ENCODE measurements at places on chromosomes 7 and 10.
A peak's percentile ranks its signal among the peaks of the same experiment; 100 is the strongest.

DNA sequence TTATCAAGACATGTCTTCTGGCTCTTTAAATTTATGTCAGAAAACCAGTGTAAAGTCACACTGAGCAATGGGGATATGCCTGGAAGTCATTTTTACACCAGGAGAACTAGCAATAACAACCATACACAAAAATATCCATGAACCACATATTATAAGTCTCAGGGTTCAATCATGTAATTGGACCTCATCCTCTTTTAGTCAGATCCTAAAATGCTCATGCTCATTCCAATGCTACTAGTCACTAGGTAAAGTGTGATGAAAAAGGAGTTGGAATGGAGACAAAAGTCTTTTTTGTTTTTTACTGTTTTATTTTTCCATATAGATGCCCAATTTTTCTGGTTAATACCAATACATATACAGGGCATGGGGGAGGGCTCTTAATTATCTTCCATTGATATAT is 306.1 kb downstream of the DGKB start:
- DNase-seq = no peak

DNA sequence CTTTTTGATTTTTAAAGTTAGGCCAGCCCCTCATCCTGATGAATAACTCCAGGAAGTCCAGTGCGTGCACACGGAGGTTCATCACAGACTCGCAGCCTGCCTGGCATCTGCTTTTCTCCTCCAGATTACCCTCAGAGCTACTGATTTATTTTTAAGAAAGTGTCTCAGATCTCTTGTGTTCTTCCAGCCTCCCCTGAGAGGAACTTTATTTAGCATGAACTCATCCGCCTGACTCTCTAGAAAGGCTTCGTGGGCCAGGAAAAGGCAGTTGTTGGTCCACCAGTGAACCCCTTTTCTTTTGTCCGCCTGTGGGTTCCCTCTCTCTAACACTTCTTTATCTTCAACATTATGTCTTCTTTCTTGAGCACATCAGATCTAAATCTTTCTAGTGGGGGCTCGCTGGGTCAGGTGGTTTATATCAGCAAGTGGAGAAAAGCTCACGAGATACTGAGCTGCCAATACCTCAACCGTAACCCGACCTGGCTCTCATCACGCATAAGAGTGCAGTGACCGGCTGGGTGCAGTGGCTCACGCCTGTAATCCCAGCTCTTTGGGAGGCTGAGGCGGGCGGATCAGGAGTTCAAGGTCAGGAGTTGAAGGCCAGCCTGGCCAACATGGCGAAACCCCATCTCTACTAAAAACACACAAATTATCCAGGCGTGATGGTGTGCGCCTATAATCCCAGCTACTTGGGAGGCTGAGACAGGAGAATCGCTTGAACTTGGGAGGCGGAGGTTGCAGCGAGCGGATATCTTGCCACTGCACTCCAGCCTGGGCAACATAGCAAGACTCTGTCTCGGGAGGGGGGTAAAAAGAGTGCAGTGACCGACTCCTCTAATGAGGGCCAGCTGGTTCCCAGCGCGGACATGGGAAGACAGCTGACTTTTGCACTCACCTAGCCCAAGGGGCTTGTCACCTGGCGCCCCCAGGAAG is 162.3 kb downstream of the CCDC3 start:
- DNase-seq = no peak

DNA sequence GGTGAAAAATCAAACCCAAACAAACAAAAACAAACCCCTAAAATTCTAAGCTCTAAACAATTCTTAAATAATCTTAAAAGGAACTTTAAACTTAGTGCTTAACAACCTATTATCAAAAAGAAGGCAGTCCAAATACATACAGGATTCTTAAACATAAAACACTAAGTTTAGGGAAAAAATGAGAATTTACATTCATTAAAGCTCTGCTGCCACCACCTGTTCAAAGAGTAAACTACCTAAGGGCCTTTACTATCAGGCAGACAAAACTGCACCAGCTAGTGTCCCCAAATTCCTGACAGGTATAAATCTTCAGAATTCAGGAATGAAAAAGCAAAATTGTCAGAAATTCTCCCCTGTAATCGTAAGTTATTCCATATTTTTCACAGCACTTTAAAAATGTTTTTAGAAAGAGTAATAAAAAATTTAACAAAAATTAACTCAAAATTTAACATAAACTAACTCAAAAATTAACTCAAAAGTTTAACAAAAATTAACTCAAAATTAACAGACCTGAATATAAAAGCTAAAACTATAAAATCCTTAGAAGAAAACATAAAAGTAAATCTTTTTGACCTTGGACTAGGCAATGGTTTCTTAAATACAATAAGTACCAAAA is 55.1 kb downstream of the PDZD8 start:
- DNase-seq = peak; percentile 31

- DNase-seq = no peak
Measured at GRCh38 chr7:143233816-143234532, 12.1 kb downstream of the TAS2R40 start.

DNA sequence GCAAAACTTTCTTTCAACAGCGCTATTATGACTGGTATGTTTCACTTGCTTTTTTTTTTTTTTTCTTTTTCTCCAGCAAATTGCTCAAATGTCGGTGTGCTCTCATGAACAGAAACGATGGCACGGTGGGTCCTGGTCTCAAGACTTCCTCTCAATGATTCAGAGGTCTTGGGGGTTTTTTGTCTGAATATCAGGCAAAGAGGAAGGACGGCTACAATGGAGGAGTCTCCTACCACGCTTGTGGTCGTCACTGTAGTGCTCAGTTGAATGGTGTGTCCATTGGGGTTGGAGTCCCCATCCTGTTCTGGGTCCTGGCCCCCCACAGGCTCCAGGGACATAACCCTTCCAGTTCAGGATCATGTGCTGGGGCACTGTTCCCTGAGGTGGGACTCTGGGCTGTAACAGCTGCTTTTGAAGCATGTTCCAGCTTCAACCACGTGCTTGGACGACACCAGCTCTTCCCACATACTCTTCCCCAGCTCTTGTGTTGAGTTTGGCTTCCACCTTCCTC is 266.7 kb upstream of the KLF6 start:
- no peak for DNase-seq

- no peak for DNase-seq
Measured at GRCh38 chr10:121436630-121437341, 161.5 kb downstream of the FGFR2 start.

DNA sequence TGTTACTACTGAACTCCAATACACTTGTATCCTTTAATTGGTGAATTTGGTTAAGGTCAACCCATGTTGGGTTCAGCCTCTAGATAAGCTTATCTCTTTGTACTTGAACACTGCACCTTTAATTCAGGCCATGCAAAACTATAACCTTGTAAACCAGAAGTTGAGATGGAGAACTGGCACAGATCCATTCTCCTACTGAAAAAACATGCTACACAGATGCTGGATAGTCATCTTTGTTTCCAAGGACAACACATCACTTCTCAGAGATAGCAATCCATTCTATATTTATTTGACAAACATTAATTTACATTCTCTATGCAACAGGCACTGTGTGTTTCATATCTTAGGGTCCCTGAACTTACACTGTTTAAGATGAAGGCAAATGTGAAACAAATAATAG is 2.9 kb upstream of the CDK14 start:
- no peak for DNase-seq

DNA sequence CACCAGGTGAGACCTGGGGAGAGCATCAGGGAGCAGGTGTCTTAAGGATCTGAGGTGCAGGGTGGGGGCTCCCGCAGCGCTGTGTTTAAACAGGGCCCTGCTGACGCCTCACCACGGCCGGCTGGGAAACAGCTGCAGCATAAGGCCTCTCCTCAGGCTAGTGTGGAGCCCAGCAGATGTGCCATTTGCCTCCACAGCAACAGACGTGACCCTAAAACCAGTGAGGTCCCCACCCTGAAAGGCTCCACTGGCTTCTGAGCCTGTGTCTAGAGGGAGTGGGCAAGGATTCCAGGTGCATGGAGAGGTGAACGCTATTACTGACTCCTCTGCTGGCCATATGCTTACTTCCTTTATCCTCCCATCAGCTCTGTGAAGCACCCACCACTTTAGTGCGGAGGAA is 47.8 kb downstream of the SYPL1 start:
- DNase-seq = no peak

- DNase-seq = peak; percentile 63
Measured at GRCh38 chr7:19558527-19558926, 150.3 kb downstream of the POLR1F start.

DNA sequence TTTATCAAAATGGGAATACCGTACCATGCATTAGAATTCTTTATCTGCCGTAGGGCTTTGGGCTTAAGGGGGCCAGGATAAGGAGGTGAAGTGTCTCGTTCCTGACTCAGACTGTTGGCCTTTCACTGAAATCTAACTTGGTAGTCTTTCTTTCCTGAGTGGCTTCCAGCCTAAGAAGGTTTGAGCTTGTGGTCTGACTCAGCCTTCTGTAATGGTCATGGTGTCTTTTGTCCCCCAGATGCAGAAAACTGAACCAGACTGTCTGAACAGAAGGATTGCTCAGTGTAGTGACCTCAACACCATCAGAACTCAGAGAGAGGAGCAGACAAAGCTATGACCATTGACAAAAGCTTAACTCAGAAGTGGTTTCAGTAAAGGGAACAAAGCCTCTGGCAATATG is 39.5 kb downstream of the WNT2 start:
- peak; percentile 87 for DNase-seq

- DNase-seq = no peak
Measured at GRCh38 chr7:117548035-117548434, 68.2 kb downstream of the CFTR start.

DNA sequence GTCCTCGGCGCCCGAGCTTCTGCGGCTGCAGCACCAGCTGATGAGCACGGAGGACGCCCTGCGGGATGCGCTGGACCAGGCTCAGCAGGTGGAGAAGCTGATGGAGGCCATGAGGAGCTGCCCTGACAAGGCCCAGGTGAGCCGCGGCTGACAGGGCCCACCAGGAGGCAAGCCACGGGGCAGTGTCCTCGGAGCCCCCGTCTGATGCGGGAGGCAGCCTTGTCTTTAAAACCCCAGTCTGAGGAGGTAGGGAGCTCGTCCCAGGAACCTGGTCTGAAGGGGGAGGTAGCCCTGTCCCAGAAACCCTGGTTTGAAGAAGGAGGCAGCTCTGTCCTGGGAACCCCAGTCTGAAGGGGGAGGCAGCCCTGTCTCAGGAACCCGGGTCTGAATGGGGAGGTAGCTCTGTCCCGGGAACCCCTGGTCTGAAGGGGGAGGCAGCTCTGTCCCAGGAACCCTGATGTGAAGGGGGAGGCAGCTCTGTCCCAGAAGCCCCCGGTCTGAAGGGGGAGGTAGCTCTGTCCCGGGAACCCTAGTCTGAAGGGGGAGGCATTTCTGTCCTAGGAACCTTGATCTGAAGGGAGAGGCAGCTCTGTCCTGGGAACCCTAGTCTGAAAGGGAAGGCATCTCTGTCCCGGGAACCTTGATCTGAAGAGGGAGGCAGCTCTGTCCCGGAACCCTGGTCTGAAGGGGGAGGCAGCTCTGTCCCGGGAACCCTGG is 53.1 kb upstream of the GTF2IRD1 start:
- no peak for DNase-seq

GRCh38 chr7:71905821-71906220 is 506.3 kb downstream of the CALN1 start:
- no peak for DNase-seq

DNA sequence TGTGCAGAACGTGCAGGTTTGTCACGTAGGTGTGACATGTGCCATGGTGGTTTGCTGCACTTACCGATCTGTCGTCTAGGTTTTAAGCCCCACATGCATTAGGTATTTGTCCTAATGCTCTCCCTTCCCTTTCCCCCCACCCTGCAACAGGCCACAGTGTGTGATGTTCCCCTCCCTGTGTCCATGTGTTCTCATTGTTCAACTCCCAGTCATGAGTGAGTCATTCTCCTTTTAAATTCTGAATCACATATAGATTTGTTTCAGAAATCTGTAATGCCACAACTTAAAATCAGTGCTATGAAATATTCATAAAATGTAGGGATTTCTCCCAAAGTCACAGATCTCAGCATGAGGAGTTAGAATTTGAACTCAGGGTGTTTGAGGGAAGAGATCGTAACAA is 552.5 kb upstream of the MBL2 start:
- no peak for DNase-seq

GRCh38 chr10:26157734-26158133 is 58.8 kb upstream of the GAD2 start:
- DNase-seq = no peak

- no peak for DNase-seq
Measured at GRCh38 chr10:76453997-76454396, 1022.6 kb downstream of the LRMDA start.

DNA sequence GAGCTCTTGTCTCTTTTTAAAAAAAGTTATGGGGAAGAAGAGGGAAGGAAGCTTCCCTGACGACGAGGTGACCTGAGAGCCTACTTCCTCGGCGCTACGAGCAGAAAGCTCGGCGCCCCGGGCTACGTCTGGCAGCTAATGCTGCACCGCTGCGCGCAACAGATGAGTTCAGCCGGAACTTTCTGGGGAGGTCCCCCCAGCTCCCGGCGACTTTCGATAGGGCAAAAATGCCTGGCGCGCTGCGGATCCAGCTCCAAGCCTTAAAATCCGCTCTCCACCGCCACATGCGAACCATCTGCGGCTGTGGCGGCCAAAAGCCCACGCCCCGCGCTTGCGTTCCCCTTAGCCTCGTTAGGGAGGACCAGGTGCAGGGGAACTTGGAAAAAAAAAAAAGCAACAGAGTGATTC is 621 bp downstream of the P4HA1 start:
- DNase-seq = peak; percentile 77

DNA sequence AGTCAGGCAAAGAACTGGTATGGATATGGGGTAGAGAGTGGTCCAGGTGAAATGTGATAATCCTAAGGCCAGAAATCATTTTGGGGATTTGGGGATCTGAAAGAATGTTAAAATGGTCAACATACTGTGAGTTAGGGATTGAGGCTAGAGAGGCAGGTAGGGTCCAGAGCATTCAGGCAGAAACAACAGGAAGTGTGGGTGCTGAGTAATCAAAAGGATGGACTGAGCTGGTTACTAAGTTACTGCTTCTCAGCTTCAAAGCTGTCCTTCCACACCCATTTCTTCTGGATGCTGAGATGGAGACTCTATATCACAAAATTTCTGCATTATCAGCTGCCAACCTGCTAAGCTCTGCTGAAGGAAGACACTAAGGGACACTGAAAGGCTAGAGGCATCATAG is 30.6 kb upstream of the PRKCQ start:
- DNase-seq = no peak

- DNase-seq = no peak
Measured at GRCh38 chr10:110850099-110850498, 21.6 kb upstream of the PDCD4 start.

DNA sequence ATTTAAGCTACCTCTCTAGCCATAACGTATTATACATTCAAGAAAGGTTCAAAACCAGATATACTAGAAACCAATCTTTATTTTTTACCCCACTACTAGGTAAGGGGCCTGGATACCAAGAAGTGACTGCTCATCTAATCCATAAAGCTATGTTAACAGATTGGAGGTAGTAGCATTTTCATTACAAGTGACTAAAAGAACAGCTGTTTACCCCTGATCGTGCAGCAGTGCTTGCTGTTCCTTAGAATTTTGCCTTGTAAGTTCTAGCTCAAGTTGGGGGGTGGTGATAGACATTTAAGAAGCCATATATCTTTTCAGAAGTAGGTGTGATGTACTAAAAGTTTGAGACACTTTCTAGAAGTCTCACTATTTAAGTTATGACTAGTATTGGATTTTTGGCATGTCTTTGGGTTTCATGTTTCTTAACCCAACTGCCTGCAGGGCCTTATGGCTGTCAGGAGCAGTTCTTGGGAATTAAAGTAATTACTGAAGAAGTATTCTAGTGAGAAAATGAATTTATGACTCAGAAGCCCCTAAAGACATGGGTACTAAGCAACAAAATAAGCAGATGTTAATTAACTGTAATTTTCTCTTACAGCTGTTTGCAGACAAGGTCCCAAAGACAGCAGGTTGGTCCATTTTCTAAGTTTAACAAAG is 2.3 kb downstream of the PPIA start:
- DNase-seq = no peak

- DNase-seq = peak; percentile 69
Measured at GRCh38 chr7:77727936-77728701, 31.9 kb downstream of the RSBN1L start.

Measured in mesenchymal stem cell (in vitro differentiated cells and primary cell).